MG63 (cell line): ENCODE measurements at places on chromosomes 16 and 17. TPM values are rescaled to one million over a fixed set of nuclear protein-coding genes. Genes with fewer than 3 reads are reported as not detected.

DNA sequence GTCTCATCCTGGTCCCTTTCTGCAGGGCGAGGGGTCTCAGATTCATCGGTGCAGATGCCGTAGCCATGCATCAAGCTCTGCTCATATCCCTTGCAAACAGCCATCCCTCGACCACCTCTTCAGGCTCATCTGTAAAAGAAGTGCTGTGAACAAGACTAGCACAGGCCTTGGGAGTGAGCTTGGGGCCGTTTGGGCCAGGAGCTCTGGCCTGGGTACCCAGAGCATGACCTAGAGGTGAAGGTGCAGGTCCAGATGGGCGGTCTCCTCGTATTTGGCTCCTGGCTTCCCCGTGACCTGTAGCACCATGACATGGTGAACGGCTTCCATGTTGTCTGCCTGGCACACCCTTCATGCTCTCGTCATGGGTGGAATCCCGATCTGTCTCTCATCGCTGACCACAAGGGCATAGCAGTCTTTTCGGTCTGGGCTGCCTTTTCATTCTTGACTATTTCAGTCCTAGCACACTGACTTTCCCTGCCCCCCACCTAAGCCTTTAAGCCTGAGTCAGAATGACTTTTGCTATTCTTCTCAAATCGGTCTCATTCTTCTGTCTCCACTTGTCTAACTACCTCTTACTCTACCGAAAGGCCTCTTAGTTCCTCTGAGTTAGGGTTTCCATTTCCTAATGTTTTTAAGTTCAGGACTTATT, 216.0 kb downstream of the FOXL1 start:
- DNase-seq: no peak

Gene NECAB2
- total RNA-seq: not detected in 2 replicates

DNA sequence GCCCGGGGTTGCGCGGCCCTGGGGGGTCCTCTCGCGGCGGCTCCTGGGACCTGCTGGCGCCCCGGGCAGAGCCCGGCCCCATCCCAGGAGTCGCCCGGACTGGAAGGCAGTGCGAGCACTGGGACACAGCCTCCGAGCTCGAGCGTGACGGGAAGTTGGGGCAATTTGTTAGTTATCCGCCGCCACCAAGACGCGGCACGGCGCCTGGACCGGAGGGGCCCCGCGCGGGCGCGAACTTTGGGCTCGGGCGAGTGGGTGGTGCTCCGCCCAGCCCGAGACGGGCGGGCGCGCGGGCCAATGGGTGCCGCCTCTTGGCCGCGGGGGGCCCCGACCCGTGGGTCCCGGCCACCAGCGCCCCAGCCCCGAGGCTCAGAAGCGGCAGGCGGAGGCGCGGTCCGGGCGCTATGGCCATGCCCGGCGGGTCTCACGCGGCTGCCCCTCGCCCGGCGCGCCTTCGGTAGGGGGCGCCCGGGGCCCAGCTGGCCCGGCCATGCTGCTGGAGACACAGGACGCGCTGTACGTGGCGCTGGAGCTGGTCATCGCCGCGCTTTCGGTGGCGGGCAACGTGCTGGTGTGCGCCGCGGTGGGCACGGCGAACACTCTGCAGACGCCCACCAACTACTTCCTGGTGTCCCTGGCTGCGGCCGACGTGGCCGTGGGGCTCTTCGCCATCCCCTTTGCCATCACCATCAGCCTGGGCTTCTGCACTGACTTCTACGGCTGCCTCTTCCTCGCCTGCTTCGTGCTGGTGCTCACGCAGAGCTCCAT, at the start of gene ADORA2B:
TSS of gene ADORA2B (plus strand) at position 372 of the 768 bp plus-strand sequence. CDS start at position 491, 119 bp downstream.
- DNase-seq: peak; percentile 73

Gene KRT23
- total RNA-seq: 0.07 TPM in 1 of 2 replicates, not detected in the other

DNA sequence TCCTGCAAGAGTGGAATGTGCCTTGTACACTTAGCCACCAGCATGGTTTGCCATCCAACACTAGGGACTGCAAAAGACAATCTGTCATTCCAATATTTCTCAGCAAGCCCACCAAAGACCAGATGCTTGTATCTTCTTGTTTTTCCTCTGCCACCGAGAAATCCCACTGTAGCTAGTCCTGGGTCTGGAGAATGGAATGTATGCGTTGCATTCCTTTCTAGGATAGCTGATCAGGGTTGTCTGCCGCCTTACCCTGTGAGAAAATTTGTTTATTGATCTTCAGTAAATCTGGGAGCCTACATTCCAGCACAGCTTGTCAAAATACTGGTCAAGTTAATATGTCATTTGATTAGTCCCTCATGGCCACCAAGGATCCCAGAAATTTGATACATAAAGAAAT, 28.1 kb upstream of the ADAMTS18 start:
- DNase-seq: no peak

DNA sequence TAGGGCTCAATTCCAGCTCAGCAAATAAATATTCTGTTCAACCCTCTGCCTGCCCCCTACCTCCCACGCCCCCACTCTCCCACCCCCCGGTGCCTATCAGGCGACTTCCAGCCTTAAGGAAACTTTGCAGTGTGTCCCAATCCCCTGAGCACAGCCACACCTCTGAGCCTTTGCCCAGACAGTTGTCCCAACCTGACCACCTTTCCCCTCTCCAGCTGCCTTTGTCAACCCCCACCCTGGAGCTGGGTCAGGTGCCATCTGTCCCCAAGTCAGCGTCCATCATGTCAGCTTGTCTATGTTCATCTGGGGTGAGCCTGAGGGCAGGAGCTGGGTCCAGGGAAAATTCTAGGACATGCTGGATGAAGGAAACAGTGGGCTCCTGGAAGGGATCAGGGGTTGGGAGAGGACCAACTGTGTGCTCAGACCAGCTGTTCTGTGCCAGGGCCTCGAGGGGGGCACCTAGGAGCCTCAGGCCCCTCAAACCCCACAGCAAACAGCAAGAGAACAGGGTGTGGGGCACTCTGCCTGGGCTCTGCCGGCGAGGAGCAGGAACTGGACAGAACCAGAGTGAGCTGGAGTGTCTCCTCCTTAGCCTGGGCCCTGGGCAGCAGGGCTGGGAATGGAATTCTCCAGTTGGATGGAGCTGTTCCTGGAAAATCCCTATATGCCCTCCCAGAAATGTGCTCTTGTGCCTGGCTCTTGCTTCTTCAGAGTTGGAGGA, 17.8 kb downstream of the CDH16 start:
- no peak for DNase-seq

Gene RNF43
- not detected in 2 replicates for total RNA-seq

Gene DOC2B
- total RNA-seq: 0.16 TPM in 1 of 2 replicates, not detected in the other

Gene KRT13
- total RNA-seq: 3.8 and 4.0 TPM in 2 replicates

- no peak for DNase-seq
Measured at GRCh38 chr16:2480948-2481347, 6.0 kb downstream of the TBC1D24 start.

GRCh38 chr16:84780544-84781376, 39.0 kb upstream of the CRISPLD2 start:
- DNase-seq: no peak

Gene HLF
- total RNA-seq: 1.9 and 8.2 TPM in 2 replicates

GRCh38 chr17:71613996-71614395, 506.8 kb upstream of the SOX9 start:
- no peak for DNase-seq

Gene MT1A
- total RNA-seq: not detected in 2 replicates

Gene VMO1
- total RNA-seq: not detected in 2 replicates

- DNase-seq: no peak
Measured at GRCh38 chr17:21676281-21677111, 15.8 kb upstream of the KCNJ18 start.

DNA sequence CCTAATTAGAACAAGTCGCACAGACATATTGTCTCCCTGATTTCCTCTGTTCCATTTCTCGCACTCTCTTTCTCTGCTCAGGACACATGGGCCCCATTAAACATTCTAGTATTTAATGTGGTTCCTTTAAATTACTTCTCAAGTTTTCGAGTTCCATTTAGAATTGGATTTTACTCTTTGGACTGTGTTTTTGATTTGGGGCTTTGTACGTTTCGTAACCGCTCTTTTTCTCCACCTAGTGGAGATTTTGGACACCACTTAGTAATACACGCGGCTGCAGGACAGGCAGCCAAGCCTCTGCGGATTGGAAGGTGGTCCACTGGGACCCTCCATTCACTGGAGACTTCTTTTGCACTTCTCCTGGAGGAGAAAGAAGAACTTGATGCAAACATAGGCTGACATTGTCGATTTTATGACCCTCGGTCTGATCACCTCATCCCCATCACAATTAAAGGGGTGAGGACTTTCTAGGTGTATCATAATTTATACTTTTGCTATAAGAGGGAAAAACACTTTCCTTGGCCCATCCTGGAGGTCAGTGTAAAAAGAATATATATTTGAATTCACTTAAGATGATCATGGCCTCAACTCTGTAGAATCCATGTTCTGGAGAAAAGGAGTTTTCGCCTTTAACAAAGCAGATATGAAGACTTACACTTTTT, 85.7 kb downstream of the NOG start:
- no peak for DNase-seq

DNA sequence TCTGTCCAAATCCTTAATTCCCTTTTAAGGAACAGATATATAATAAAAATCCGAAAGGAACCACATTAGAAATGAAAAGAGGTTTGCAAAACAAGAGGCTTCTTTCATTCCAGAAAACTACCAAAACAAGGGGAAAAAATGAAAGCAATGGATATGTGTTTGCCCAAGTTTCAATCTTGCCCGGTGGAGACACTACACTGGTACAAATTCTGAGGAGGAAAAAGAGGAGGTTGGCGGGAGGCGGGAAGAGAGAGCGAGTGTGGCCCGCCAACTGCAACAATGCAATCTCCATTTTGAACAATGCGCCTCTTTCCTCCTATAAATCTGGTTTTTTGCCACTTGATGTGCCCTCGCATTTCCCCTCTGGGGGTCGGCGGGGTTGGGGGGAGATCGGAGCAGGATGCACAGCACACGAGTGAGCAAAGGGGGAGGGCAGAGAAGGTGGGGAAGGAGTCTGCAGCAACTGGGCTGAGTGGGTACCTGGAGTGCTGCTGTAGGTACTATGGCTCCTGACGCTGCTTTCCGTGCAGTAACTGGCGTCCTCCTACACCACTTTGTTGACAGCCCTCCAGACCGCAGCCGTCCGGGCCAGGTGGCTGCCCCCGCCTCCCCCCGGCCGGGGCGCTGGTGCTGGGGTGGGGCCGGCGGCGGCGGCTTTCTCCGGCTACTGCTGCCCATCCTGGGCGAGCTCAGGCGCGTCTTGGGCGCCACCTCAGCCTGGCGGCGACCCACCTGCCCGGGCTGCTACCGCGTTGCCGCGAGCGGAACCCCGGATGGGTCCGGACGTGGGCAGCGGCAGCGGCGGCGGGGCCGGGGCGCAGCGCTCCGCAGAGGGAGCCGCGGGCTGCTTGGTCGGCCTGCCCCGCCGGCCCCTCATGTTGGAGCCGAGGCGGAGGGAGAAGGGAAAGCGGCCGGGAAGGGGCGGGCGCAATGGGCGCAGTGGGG, 93.8 kb upstream of the PLEKHM1 start:
- DNase-seq: peak; percentile 78

DNA sequence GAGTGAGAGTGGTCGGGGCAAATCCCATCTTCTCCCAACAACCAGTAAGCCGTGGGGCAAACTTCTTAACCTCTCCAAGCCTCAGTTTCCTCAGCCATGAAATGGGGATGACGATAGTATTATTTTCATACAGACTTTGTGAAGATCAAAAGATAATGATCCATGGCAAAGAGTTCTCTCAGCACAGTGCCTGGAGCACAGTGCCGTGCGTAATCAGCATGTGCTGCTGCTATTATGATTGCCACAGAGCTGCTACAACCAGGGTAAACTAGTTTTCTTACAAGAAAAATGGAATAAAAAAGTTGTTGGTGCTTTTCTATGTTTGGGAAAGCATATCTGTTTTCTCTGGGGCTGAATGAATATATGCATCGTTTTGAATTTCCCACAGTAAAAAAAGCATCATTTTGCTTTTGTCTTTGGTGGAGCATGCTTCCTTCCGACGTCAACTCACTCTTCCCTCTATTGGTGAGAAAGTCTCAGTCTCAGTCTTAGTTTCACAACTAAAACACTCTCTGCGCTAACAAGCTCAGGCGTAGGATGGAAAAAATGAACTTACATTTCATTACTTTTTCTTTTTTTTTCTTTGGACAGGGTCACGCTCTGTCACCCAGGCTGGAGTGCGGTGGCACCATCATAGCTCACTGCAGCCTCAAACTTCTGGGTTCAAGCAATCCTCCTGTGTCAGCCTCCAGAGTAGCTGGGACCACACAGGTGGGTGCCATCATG, 37.2 kb downstream of the CDK5R1 start:
- no peak for DNase-seq

Gene KRT36
- 0.20 TPM in 1 of 2 replicates, not detected in the other for total RNA-seq

DNA sequence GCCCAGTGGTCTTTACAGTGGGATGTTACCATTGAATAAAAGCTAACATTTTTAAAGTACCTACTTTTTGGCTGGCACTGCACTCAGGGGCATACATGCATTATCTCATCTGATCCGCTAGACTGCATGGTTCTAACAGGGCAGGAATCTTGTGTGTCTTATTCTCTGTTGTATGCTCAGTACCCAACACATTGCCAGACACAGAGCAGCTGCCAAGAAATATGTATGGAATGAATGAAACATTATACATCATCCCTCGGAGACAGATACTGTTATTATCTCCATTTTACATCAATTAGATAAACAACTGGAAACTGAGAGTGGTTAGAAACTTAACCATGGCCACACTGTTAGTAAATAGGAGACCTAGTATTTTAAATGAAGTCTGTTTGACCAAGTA, 74.1 kb upstream of the CDH11 start:
- DNase-seq: no peak

DNA sequence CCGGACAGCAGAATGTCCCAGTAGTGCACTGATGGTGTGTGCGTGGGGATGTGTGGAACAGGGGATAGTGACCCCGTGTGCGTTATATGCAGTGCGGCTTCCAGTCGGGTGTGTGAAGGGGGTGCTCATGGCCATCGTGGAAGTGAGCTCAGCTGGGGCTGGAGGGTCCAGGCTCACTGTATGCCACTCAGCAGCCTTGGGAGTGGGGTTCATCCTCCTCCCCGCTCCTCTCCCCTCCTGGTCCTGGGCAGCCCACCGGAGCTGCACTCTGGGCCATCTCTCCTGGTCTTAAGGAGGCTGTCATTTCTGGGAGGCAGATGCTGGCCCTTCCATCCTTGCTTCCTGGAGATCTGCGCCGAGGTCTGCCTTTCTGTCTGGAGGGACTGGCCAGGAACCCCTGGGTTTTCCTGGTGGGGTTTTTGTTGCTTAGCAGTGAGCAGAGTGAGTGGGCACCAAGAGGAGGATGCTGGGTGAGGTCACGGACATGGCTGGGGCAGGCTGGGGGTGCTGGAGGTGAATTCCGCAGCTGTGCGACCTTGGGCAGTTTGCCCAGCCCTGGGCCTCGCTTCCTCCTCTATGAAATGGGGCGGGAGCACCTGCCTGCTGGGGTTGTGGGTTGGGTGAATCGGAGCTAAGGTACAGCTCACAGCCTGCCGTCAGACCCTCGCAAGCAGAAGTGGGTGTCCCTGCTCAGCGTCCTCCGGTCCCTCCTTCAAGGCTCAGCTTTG, 164.1 kb downstream of the SEC14L1 start:
- no peak for DNase-seq

Gene KRTAP3-2
- total RNA-seq: not detected in 2 replicates

GRCh38 chr17:3796822-3797170, 4.2 kb downstream of the ITGAE start:
- no peak for DNase-seq
